ENCODE measurements at places on chromosomes 6 and 20.

- no peak for DNase-seq
Measured at GRCh38 chr6:166597711-166598440, 11.4 kb upstream of the RAMACL start.

- DNase-seq = no peak
Measured at GRCh38 chr6:39608652-39609345, 116.4 kb downstream of the KIF6 start.

DNA sequence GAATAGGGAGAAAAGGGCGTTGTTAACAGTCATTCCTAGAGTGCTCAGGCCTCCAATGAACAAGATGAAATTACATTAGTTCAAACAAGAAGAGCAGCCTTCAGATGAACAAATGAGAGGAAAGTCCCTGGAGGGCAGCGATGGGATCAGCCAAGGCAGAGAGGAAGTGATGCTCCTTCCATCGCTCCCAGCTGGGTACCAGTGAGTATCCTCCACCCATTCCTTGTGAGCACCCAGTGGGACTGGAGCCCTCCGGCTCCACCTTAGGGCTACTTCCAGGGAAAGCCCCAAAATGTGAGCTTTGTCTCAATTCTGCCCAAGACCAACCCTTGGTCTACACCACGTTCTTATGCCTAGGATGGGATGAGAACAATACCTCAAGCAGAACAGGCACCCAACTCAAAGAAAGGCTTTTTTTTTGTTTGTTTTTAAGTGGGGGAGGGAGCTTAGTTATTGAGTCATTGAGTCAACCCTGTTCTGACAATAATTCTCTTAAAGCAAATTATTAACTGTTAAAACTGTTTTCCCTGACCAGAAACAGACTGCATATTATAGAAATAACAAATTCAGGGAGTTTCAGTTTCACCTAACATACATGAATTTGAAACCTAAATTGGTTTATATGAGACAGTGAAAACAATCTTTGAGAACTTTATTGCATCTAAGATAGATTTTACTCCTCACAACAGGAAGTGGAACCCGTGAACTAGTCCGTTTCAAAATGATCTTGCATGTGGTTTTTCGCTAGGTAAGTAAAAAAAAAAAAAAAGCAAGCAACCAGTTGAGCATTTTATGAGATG is 106.9 kb downstream of the IPCEF1 start:
- peak; percentile 67 for DNase-seq

DNA sequence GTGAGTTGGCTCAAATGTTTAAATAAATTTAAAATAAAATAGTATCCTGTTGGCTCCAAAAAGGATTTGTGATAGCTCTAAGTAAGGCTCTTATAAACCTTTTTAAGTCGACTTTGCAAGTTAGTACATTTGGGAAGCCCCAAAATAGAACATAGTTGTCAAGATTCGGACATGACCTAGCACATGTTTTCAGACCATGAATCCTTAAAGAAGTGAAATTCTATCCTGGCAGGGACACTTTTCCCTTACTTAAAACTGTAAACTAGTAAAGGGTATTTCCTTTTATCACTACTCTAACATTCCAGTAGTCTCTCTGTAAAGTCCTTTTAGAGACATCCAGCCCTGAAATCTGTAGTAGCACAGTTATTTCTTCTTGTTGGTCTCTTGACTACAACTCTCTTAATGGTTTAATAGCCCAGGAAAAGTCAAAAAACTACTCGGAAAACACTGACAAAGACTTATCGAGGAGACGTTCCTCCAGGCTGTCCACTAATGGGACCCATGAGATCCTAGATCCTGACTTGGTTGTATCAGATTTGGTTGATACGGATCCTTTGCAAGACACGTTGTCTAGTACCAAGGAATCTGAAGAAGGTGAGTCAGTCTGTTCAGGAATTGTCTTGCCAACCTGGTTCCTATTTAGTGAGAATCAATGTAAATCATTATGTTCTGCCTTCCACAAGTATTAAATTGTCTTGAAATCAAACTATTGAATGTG is 83.6 kb downstream of the SCAND1 start:
- DNase-seq = no peak

DNA sequence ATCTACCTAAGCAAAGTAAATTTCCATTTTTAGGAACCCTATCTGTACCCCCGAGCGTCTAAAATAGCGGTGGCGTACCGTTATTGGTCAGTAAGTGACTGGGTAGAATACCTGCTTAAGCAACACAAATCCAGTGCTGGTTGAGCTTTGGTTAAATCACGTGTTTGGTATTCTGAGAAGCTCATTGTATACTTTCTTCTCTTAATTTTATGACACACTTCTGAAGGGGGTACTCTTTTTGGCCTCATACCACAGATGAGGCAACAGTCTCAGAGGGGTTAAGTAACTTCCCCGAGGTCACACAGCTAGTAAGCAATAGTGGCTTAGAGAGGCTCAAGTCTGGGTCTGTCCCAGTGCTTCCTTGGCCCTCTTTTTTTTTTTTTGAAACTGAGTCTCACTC is 151.2 kb downstream of the TFAP2C start:
- no peak for DNase-seq
